Activated CD4-positive, CD25-positive, alpha-beta regulatory T cell treated with anti-CD3 and anti-CD28 coated beads, Interleukin-2, amount 50 U/mL, for 72 hours (primary cell): ENCODE measurements at places on chromosomes 7 and 10.

DNA sequence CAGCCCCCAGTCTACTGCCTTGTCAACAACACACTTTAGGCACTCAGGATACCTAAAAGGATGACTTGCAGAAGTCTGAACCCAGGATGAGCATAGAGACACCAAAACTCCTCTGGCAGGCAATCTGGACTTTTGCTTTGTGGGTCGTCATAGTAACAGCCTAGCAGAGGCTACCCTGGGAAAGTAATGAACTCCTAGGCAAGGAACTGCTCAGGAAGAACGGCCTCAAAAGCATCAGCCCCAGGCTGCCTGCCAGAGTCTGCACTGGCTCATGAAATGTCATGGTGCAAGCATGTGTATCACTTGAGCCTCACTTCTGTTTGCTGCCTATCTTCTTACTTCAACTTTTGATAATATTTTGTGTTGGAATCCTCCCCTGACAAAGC lies 715.1 kb downstream of the GRID1 start:
- no peak for DNase-seq

- no peak for DNase-seq
These were observed 125.8 kb downstream of the LRRC18 start for GRCh38 chr10:48813825-48814224.

GRCh38 chr7:7237201-7237977 lies 55.0 kb downstream of the C1GALT1 start:
- no peak for DNase-seq

DNA sequence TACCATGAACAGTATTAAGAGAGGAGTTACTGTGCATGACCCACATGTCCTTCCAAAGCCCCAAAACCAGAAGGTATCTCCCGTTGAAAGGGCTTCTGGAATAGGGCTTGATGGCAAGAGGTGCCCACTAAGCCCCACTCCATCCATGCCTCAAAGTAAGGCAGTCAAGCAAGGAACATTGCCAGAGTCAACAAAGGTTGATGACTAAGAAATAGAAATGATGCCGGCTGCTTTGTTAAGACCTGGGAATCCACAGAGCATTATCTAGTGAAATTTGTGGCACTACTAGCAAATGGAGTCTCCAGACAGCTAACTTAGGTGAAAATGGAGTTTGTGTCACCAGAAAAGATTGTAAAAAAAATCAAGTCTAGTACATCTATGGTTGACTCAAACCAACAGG lies 6.2 kb downstream of the SFR1 start:
- DNase-seq, result no peak

- no peak for DNase-seq
These were observed 4.1 kb downstream of the GET4 start for GRCh38 chr7:880450-880849.

DNA sequence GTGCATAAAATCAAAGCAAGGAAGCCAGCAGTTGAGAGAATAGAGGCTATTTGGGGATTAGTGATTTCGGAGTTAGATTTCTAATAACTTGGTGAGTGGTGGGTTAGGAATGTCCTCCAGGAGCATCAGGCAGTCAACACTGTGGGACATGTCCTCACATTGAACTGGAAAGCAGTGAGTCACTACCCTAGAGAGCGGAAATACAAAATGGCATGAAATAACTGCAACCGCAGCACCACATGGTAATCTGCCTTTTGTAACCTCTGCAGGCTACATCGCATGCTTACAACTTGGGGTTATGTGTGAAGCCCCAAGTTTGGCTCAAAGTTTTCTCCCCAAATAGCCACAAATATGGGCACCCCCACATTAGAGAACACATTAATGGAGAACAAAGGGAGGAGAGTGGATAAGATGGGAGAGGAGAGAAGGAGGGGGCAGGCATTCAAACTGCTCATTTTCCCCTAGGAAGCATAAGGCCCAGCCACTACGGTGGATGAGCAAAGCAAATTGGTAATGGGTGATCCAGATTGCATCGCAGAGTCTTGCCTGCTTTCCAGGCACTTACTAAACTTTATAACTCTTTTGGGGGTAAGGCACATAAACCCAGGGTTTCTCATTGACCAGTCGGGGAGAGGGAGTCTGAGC lies 22.0 kb upstream of the SLF2 start:
- DNase-seq, result peak; percentile 3

DNA sequence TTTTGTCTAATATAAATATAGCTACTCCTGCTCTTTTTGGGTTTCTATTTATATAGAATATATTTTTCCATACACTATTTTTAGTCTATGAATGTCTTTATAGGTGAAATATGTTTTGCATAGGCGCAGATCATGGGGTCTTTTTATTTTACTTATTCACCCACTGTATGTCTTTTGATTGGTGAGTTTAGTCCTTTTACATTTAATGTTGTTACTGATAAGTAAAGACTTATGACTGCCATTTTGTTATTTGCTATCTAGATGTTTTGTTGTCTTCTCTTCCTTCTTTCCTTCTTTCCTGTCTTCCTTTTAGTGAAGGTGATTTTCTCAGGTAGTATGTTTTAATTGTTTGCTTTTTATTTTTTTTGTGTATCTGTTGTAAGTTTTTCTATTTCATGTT lies 276.8 kb upstream of the CNTNAP2 start:
- no peak for DNase-seq

- no peak for DNase-seq
These were observed 96.2 kb downstream of the EXOC4 start for GRCh38 chr7:133349101-133349500.

- DNase-seq, result no peak
These were observed 126.8 kb downstream of the MAD1L1 start for GRCh38 chr7:2105917-2106316.

GRCh38 chr7:29142021-29142727 lies 4.2 kb downstream of the CPVL start:
- no peak for DNase-seq

DNA sequence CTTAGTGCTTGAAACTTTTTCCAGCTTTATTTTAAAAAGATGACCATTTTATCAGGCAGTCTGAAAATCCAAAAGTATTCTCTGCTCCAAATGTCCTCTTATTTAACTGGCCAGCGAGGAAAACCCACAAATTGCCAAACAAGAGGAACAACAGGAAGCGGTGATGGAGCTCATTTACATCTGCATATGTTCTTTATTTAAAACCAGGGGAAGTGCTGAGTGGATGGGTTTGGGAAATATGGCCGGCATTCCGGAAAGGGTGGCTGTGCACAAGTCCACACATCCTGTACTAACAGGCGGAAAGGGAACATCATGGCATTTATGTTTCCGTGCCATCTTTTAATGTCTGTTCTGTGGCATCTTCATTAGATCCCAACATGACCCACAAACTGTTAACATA lies 974.5 kb downstream of the LRMDA start:
- DNase-seq, result no peak

DNA sequence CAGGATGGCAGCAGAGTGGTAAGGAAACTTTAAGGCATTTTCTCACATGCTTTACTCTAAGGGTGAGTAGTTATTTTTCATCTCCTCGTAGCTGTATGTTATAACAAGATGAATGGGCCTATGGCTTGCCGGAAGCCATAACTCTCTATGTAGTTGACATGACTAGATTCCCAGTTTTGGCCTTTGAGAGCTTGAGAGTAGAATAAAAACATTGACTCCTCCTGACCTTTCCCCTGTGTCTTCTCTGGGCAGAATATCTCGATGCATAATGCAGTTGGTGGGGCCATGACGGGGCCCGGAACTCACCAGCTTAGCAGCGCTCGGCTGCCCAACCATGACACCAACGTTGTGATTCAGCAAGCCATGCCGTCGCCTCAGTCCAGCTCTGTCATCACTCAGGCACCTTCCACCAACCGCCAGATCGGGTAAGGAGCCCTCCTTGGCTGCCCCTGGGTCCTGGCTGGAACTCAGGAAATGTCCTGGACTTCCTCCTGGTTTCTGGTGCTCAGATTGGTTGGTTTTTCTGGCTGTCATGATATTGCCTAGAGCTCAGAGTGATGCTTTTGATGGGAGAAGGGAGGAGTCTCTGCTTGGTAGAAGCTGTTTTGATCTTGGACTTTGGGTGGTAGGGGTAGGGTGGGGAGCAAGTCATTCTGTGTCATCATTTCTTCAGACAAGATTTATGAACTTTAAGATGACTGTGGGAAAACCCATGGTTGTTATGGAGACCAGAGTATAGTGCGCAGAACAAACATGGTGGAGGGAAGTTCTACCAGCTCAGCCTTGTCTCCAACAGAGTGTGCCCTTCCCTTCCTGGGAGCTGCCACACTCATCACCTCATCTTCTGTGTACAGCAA lies 158.0 kb downstream of the CREB5 start:
- no peak for DNase-seq

GRCh38 chr7:158805414-158805813 lies 23.9 kb downstream of the ESYT2 start:
- no peak for DNase-seq

DNA sequence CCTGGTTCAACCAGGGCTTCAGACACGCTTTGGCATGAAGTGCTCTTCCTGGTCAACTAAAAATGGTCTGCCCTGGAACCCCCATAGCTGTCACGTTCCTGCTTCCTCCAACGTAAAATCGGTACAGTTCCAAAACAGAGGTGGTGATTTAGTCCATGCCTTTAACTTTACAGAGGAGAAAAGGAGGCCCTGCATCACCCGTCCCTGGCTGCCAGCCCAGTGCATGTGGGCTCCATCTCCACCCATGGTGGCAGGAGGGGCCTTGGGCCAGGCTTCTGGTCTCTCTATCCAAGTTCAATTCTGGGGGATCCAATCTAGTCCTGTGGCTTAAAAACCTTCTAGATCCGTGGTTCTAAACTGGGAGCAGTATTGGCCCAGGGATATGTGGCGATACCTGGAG lies 18.7 kb downstream of the ECHDC3 start:
- DNase-seq, result no peak
